ENCODE measurements at places on chromosomes 4 and X.

- no peak for DNase-seq
Observed at GRCh38 chr4:138609943-138610350, 367.8 kb upstream of the SLC7A11 start.

- DNase-seq, result no peak
Observed at GRCh38 chrX:109954333-109954732, 48.6 kb upstream of the TMEM164 start.

GRCh38 chr4:857461-857860 lies 31.5 kb upstream of the CPLX1 start:
- no peak for DNase-seq

- no peak for DNase-seq
Observed at GRCh38 chr4:102687982-102688433, 72.8 kb downstream of the MANBA start.

DNA sequence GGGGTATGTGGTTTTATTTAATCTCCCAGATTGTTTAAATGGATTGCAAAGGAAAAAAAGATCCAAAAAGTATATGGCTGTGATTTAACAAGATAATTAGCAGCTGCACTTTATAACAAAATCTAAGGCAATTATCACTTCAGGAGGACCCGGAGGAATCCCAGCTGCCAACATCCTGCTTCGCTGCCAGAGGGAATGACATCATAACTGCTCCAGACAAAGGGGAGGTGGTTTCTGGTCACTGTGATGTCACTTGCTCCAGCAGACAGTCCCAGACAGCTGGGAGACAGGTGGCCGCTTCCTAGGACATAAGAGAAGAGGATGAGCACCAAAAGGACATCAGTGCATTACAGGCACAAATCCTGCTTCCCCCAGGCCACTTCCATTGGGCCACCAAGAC lies 371.0 kb downstream of the BCOR start:
- no peak for DNase-seq

GRCh38 chrX:63050225-63050624 lies 300.9 kb downstream of the SPIN4 start:
- DNase-seq, result no peak

GRCh38 chrX:152926923-152927322 lies 29.1 kb downstream of the ZNF185 start:
- no peak for DNase-seq

DNA sequence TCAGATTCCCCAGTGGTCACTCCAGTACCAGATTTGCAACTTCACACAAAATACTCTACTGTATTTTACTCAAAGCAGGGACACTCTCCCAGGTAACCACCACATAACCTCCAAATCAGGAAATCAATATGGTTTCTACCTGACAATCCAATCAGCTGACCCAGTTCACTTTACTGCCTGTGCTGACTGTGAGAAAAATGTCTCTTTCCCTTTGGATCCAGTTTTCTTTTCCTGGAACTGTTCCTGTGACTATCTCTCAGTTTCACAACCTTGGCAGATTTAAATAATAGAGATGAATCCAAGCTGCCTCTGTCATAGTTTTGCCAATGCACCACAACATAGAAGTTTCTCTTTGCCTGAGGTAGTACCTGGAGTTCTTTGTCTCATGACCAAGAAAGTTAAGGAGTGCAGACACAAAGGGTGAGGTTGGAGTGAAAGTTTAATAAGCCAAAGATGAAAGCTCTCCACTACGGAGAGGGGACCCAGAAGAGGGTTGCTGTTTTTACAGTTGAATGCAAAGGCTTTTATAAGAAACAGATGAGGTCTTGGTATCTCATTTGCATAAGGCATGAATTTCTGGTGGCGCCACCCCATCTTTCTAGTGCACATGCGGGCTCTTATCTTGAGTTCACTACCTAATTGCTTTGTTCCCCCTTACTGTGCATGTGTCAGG lies 29.7 kb upstream of the IL9R start:
- no peak for DNase-seq

GRCh38 chr4:90274175-90274574 lies 147.0 kb downstream of the CCSER1 start:
- DNase-seq, result no peak

DNA sequence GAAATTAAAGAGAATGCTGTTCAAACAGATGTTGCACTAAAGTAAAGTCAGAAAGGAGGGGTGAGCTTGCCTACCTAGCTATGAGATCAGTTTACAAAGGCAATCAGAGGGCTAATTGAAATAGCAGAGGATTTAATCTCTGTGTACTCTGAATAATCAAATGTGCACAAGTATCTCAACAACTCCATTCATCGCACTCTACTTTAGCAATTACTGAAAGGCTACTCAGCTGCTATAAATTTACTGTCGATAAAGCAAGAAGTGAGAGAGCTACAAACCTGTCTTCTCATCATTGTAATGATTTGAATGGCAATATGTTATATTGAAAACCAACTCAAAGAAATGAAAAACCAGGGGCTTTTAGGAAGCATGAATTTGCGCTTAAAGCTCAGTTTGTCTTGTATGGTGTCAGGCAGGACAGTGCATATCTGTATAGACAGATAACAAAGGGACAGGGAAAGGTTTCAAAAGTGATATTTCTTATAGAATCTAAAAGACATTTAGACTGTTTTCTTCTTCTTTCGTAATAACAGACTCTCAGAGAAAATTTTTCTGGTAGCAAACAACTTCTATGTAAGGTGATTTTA lies 34.8 kb downstream of the GC start:
- DNase-seq, result no peak

- DNase-seq, result no peak
Observed at GRCh38 chrX:31227250-31227649, 155.4 kb upstream of the FTHL17 start.

GRCh38 chr4:124861761-124862160 lies 149.2 kb upstream of the ANKRD50 start:
- DNase-seq, result no peak

DNA sequence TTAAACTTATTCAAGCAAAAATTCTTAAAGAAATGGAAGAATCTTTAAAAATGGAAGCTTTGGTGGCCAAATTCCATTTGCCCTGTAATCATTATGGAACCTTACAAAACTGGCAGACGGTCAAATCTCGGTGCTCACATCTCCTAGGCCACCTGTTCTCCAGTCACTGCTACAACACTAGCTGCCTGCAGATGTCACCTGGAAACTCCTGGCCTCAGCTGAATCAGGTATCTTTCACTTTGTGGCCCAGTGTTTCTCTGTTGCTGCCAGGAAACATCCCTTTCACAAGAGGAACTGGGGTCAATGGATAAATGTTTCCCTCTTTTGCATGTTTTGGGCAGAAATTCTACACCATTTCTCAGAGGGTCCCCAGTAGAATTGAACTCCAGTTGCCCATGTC lies 4.2 kb upstream of the CXCL3 start:
- no peak for DNase-seq

- DNase-seq, result no peak
Observed at GRCh38 chrX:39476604-39477021, 621.1 kb downstream of the BCOR start.

DNA sequence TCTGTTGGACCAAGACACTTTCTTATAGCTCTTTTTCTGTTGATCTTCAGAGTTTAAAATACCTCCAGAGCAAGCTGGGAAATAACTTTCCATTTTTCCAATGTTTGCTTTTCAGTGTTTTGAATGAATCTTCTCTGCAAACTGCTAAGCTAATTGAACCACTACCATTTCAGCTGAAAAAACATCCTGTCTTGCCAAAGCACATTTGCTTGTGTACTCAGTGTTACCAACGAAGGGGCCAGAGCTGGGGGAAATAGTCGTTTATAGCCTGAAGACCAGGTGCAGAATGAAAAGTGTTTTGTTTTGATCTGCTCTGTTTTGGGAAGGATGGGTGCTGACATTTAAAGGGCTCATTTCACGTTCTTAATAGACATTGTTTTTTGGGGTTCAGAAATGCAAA lies 88.4 kb upstream of the CLNK start:
- no peak for DNase-seq

DNA sequence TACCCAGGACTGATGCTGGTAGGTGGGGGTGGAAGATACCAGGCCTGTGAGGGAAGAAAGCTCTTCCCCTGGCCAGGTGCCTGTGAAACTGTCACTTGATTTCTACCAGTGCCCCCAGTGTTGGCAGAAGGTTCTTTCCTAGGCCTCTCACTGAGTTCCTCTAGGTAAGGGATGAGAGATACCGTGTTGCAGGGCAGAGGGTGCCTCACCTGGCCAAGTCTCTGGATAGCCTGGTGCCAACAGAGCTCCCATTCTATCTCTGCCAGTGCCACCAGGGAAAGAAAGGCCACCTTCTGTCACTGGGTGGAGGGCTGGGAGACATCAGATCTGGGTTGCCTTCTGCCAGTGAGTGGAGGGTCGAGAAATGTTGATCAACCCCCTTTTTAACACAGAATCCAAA lies 94.1 kb downstream of the RTL5 start:
- DNase-seq, result no peak

- no peak for DNase-seq
Observed at GRCh38 chr4:17807446-17807845, 3.1 kb downstream of the DCAF16 start.

DNA sequence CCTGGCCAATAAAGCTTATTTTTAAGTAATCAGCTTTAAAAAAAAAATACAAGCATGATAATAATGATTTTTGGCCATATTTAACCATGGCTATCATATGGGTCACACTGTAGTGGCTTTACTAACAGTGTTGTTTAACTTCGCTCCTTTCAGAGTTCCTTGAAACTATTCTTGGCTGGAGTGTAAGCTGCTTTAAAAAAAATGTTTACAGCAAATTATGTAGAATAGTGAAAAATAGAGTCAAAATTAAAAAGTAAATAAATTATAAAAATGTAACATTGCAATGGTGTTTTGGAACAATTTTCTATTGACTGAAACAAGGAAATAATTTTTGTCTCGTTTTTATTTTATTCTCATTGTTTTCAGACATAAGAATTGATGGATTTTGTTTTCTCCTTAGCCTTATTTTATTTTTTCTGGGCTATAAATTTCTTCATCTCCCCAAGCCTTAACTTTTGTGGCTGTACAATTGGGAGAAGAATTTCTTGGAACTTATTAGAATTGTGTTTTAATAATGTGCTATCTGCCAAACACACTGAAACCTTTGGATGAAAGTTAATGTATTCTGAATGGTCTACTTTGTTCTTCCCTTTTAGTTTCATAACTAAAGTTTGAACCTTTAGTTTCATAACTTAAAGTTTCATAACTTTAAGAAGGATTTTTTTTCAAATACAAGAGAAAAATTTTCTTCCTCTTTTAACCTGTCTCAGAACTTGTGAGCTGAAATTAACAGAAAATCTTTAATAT lies 182.0 kb downstream of the ARHGAP24 start:
- DNase-seq, result no peak

DNA sequence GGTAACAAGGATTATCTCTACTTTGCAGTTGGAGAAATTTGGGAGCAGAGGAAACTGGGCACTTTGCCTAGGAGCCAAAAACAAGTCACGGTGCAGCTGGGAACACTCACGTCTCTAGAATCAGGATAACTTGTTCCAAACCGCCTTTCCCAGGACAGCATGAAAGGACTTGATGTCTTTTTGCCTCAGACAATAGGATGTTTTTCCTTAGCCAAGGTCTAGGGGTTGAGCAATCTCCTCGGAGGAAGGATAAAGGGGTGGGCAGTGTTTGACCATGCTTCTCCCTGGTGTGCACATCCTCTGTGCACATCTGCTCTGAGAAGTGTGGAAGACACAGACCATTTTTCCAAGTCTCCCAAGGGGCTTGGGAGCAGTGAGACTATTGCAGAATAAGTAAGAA lies 1.7 kb upstream of the SPARCL1 start:
- DNase-seq, result no peak

DNA sequence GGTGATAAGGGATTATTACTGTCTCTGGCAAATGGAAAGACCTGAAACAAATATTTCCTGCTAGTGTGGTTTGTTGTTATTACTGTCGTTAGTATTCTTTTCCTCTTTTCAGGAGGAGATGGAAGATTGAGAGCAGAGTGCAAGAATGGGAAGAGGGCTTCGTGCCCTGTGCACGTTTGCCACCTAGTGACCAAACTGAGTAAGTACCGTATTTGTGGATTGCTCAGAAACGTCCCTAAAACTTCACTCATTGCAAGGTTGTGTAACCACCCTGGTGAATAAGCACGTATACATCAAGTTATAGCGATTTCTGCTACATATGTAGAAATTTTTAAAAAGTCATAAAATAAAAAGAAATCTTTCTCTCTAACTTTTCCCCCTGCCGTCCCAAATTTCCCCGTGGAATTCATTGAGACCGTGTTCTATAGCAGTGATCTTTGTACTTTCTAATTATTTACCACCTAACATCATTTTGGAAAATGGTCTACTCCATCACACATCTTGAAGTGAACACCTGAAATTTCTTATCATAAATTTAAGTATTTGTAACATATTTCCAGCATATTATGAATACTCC lies 24.3 kb downstream of the LINC00632 start:
- DNase-seq, result no peak

- no peak for DNase-seq
Observed at GRCh38 chrX:3232262-3232923, 114.1 kb downstream of the MXRA5 start.

DNA sequence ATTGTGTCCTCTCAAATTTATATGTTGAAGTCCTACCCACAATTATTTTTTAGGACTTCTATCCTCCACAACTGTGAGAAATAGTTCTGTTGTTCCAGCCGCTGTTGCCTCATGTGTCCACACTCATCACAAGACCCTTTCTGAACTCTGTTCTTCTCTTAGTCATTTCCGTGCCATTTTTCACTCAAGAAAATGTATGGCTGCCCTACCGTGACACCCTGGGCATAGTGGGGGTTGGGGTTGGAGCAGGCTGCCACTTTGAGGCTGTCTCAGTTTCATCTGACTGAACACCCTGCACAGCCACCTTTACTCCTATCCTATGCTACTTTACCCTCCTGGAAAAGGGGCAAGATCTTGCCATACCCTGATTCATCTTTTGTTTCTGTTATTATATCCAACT lies 319.1 kb downstream of the TENM3 start:
- no peak for DNase-seq

DNA sequence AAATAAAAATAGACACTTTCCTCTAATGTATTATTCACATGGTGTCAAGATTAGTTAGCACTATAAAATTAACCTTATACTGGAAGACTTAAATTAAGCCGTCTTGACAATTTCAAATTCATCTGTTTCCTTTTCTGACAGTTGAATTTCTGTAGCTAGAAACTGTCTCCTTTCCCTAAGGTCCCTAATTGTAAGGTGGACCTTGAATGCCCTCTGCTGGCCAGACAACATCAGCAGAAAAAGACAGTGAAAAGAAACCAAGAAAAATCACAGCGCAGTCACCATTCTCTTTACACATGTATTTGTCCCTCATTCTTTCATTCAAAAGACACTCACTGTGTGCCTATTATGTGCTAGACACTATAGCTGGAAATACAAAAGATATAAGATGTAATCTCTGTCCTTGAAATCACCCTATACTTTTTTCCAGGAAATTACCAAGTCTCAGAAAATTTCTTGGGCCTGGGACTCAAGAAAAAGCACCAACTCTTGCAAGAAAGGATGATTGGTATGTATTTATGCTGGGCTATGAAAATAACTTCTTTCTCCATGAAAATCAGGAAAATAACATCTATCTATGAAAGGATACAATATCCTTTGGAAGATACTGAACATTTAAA lies 32.7 kb upstream of the AMBN start:
- DNase-seq, result peak; percentile 10

GRCh38 chr4:138458751-138459150 lies 216.6 kb upstream of the SLC7A11 start:
- no peak for DNase-seq

- DNase-seq, result no peak
Observed at GRCh38 chr4:116881077-116881476, 204.3 kb downstream of the TRAM1L1 start.

GRCh38 chrX:67720344-67720743 lies 176.5 kb downstream of the AR start:
- no peak for DNase-seq

- no peak for DNase-seq
Observed at GRCh38 chr4:156956826-156957368, 14.7 kb downstream of the PDGFC start.

- DNase-seq, result no peak
Observed at GRCh38 chr4:183329954-183330742, 7.9 kb upstream of the CLDN24 start.

Measured in T follicular helper cell (primary cell).